Hematopoietic multipotent progenitor cell (in vitro differentiated cells): ENCODE measurements at places on chromosomes 1 and 21. TPM values are rescaled to one million over a fixed set of nuclear protein-coding genes. Genes with fewer than 3 reads are reported as not detected.

DNA sequence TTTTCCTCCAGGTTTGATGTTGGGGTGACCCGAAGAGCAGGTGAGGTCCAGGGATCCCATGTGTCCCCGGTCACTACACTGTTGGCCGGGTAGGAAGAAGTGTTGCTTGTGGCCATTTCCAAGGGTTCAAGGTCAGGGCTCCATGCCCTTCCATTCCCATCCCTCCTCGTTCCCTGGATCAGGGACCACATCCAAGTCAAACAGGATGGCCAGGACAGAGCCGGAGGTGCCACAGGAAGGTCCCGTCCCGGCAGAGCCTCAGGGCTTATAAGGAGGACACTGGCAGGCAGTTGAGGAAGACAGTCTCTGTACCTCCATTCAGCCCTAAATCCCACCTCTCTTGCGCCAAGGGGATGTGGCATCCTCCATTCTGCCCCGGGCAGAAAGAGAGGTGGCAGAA lies 22.0 kb upstream of the FAM131C start:
- no peak for DNase-seq

The KCNJ9 gene
- not detected for total RNA-seq

The GJA8 gene
- not detected for total RNA-seq

GRCh38 chr21:41953831-41954653 lies at the start of gene C2CD2:
TSS of gene C2CD2 (minus strand) at chr21:41954018. CDS start at chr21:41953648, 370 bp downstream.
- peak; percentile 45 for DNase-seq

- no peak for DNase-seq
Observed at GRCh38 chr1:73717976-73718375, 480.0 kb downstream of the LRRIQ3 start.

- no peak for DNase-seq
Observed at GRCh38 chr1:38074302-38074677, 27.7 kb upstream of the POU3F1 start.

GRCh38 chr1:81670286-81670685 lies 130.4 kb upstream of the ADGRL2 start:
- DNase-seq: no peak

DNA sequence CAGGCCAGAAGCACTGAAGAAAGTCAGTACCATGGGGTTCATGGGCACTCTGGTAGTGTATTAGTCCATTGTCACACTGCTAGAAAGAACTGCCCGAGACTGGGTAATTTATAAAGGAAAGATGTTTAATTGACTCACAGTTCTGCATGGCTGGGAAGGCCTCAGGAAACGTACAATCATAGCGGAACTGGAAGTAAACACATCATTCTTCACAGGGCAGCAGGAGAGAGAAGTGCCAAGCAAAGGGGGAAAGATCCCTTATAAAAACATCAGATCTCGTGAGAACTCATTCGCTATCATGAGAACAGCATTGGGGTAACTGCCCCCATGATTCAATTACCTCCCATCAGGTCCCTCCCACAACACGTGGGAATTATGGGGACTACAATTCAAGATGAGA lies 20.2 kb upstream of the ROR1 start:
- DNase-seq: no peak

- no peak for DNase-seq
Observed at GRCh38 chr1:224456637-224456953, 22.0 kb upstream of the WDR26 start.

The PCBP3 gene
- 7.0 TPM for total RNA-seq

GRCh38 chr1:184802354-184803179 lies 47.9 kb upstream of the EDEM3 start:
- no peak for DNase-seq

GRCh38 chr1:209659909-209660308 lies 7.7 kb upstream of the LAMB3 start:
- no peak for DNase-seq

The CD53 gene
- total RNA-seq: 313 TPM

The LRRIQ3 gene
- total RNA-seq: 0.27 TPM

- no peak for DNase-seq
Observed at GRCh38 chr21:35348686-35349085, 299.6 kb upstream of the RUNX1 start.

DNA sequence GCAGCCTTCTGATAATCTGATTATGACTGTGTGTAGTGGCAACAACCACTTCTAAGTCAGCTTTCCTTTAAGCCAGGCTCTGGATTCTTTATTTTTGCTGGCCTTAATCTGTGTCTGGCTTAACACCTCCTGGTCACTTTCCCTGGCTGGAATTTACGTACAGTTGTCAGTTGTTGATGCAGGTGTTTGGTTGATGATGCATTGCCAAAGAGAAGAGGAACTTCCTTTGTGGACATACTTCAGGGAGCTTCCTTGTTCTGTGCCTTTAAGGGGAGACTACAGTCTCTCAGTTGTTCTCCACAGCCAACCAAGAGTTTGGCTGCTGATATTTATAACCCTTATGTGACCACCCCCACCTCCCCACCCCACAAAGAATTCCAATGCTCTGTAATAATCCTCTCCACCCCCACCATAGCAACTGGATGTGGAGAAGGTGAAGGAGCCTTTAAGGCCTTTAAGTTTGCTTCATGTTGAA lies 96.0 kb upstream of the BMP8A start:
- peak; percentile 29 for DNase-seq

DNA sequence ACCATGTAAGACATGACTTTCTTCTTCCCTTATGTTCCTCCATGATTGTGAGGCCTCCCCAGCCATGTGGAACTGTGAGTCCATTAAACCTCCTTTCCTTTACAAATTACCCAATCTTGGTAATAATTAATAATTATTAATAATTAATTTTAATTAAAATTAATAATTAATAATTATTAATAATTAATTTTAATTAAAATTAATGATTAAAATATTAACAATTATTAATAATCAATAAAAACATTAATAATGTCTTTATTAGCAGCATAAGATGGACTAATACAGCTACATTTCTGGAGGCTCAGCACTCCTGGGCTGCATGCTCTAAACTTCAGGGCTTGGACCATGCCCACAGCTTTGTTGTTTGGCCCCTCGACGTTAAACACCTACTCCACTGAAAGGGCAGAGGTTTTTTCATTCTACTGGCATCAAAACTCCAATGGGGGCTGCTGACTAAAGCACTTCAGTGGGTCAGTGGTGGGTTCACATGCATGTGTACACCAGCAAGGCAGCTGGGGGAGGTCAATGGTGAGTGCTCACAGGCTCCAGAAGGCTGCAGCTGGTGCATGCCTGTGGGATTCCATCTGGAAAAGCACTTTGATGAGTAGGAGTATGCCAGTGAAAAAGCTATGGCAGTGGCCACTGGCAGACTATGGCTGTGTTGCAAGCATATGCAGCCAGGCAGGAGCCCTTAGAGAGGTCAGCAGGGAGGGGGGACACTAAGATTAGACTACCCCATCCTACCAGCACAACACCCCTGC lies 561.3 kb downstream of the NCAM2 start:
- no peak for DNase-seq

- no peak for DNase-seq
Observed at GRCh38 chr1:2633366-2633935, 635 bp upstream of the MMEL1 start.

GRCh38 chr1:30705698-30706097 lies 17.7 kb downstream of the MATN1 start:
- no peak for DNase-seq

The OR2T29 gene
- not detected for total RNA-seq

DNA sequence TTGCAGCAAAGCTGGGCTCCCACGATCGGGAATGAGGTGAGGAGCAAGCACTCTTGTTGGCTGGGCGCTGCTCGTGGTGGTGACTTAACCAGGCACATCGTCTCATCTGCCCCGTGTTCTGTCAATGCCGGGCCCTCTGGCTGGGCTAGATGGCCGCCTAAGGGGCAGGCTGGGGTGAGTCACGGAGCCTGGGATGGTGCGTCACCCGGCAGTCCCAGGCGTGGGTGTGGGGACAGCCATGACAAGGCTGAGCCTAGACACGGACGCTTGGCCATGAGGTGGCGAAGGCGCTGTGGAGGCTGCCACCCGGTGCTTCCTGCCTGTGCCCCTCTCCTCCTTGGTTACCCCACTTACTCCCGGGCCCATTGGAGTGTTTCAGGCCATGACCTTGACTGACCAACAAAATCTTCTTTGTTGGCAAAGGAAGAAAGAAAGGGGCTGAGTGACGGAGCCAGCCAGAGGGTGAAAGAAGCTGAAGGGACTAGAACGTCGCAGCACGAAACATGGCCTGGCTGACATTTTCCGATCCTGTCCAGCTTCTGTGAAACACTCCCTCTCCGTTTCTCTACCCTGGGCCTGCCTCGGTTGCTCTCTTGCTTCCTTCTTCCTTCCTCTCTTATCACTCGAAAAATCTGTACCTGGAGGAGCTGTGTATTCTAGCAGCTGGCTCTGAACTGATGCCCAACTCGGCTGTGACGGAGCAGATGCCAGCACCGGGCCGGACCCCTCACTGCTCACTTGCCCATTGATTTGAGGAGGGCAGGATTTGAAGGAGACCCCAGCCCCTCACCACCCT lies 596 bp downstream of the CD247 start:
- DNase-seq: no peak

GRCh38 chr1:3247521-3248121 lies 178.6 kb downstream of the PRDM16 start:
- no peak for DNase-seq

The TEDDM1 gene
- total RNA-seq: not detected

The SYNJ1 gene
- total RNA-seq: 3.5 TPM

The GUCA2B gene
- not detected for total RNA-seq

- no peak for DNase-seq
Observed at GRCh38 chr1:226657895-226658545, 81.1 kb downstream of the ITPKB start.

DNA sequence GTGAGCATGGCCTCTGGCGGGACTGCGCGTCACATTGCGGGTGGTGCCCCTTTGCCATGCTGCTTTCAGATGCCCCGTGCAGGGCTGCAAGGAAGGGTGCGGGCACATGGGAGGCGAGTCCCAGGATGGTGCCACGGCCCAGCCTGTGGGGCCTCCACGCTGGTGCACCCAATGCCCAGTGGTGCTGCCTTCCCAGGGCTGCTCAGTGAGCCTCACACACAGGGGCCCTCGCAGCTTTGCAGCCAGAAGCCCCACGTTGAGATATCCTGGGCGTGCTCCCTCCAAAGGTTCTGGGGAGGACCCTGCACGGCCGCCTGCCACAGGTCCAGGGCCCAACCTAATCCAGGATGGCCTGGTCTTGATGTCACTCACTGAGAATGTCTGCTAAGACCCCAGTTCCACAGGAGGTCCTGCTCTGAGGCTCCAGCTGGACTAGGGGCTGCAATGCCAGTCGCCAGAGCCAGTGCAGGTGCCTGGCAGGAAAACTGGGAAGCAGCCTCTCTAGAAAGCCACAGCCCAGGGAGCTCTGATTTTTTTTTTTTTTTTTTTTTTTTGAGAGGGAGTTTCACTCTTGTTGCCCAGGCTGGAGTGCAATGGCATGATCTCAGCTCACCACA lies 34.1 kb upstream of the PRSS38 start:
- no peak for DNase-seq

- DNase-seq: no peak
Observed at GRCh38 chr1:209616366-209617046, 33.0 kb downstream of the CAMK1G start.

GRCh38 chr1:230145505-230145899 lies 78.5 kb downstream of the GALNT2 start:
- peak; percentile 67 for DNase-seq

The WNT4 gene
- under 0.01 TPM for total RNA-seq

DNA sequence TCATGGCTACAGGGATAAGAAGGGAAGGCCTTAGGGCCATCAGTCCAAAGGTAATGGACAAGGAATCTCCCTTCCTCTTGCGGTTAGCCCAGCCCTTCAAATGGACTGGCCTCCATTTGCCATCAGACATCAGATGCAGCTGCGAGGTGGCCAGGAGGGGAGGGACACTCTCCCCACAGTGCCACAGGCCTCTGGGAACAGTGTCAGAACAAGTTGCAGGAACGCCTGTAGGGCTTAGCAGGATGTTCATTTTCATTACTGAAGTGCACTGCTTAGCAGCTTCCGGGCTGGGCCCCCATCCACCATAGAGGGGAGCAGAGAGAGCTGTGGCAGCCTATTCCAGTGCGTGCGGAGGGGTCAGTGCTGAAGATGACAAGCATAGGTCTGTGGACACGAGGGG lies 127.5 kb downstream of the GALNT2 start:
- no peak for DNase-seq

The AVPR1B gene
- 3.8 TPM for total RNA-seq

DNA sequence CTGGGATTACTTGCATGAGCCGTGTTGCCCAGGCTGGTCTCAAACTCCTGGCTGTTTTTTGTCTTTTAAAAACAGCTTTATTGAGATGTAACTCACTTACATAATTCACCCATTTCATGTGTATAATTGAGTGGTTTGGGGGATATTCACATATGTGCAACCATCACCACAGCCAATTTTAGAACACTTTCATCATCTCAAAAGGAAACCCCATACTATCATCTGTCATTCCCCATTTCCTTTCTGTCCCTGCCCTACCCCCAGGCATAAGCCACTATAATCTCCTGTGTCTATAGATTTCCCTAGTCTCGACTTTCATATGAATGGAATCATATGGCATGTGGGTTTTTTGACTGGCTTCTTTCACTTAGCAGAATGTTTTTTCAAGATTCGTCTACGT lies 43.3 kb downstream of the GPR137B start:
- DNase-seq: no peak

- peak; percentile 38 for DNase-seq
Observed at GRCh38 chr1:52551507-52552235, 1.2 kb downstream of the TUT4 start.

The LORICRIN gene
- not detected for total RNA-seq

The TARDBP gene
- 60.9 TPM for total RNA-seq

- no peak for DNase-seq
Observed at GRCh38 chr1:197675583-197676208, 99.6 kb downstream of the DENND1B start.

The NAV1 gene
- total RNA-seq: 8.1 TPM

GRCh38 chr1:192512426-192513162 lies 63.0 kb upstream of the RGS1 start:
- no peak for DNase-seq

The ALPL gene
- total RNA-seq: 0.81 TPM

The SZRD1 gene
- total RNA-seq: 69.2 TPM

- DNase-seq: no peak
Observed at GRCh38 chr1:220892997-220893700, 13.9 kb downstream of the HLX start.

DNA sequence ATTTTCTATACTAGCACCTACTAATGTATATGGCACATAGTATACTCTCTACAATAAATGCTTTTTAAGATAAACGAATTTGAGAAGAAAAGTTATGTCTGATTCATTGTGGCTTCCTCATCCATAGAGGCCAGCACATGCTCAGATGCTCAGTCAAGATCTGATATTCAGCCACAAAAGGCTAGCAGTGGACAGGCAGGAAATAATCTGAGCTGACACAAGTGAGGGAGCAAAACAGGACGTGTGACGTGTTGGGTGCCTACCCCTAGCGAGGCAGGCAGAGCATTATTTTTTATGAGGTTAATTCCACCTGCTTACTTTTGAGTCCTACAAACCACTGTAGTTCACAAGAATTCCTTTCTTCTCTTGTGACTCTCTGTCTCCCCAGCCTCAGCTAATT lies 550.9 kb downstream of the SMYD3 start:
- DNase-seq: peak; percentile 67
